ENCODE measurements at places on chromosomes 11 and 22. TPM values are rescaled to one million over a fixed set of nuclear protein-coding genes. Genes with fewer than 3 reads are reported as not detected.
A peak's percentile ranks its signal among the peaks of the same experiment; 100 is the strongest.

MAP6 gene
- 0.05 TPM for total RNA-seq

DNA sequence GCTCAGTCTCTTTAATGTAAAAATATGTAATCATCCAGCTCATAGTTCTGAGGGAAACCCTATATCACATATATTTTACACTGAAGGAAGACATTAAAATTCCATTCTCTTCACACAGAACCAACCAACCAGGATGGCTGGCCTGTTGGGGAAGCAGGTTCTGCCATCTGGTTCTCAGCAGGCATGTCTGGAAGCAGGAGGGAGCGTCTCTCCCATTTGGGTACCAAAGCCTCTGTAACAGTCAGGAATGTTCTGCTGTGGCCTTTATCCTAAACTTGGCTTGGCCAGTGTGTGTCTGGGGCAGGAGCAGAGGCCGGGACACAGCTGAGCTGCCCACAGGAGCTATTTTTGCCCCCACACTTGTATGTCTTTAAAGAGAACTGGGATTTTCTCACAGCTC, 29.2 kb downstream of the SGSM3 start:
- peak; percentile 89 for DNase-seq

DNA sequence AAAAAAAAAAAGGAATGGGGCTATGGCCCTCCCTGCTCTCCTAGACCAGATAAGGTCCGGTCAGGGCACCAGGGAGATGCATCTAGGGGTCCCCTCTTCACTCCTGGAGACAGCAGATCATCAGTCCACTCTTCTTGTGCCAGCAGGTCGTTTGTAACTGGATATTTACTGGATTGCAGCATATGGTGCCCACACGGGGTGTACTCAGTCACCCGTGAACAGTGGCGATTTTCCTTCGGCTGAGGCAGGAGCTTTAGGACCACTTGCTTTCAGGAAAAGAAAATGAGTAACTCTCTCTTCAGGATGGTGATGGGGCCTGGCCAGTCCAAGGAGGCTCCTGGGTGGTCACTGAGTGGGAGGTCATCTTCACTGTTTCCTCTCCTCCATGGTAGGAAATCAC, 38.3 kb upstream of the RAB1B start:
- DNase-seq = no peak

DNA sequence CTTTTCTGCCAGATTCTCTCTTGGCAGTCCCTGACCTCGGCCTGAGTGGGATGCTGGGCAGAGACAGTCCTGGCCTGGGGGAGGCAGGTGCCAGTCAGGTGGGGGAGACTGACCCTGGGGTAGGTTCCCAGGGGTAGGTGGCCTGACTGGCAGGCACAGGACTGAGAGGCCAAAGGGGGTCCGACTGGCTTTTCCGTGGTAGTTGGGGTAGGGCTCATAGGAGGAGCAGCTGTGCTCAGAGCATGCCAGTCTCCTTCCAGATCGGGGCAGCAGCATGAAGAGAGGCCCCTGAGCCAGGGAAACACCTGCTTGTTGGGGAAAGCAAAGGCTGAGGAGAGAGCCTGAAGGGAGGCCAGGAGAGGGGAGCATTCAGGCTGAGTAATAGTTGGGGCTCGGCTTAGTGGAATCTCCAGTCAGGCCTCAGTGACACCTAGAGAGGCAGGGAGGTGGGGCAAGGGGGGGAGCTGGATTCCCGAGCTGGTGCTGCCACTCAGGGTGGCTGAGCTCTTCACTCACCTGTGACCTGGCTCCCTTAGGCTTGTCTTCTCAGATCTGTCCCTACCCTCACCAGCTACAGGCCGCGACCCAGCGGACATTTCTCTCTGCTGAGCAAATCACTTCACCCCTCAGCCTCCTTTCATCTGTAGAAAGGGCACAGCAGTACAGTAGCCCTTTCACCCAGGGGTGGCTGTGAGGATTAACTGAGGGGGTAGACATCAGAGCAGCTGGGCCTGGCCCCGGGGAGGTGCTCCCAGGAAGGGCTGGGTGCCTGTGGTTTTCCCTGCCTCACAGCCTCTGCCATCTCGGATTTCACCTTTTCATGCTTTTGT, 26.2 kb downstream of the MCM5 start:
- peak; percentile 90 for DNase-seq

GRCh38 chr11:124725719-124726105, 14.0 kb upstream of the NRGN start:
- DNase-seq = peak; percentile 44

DNA sequence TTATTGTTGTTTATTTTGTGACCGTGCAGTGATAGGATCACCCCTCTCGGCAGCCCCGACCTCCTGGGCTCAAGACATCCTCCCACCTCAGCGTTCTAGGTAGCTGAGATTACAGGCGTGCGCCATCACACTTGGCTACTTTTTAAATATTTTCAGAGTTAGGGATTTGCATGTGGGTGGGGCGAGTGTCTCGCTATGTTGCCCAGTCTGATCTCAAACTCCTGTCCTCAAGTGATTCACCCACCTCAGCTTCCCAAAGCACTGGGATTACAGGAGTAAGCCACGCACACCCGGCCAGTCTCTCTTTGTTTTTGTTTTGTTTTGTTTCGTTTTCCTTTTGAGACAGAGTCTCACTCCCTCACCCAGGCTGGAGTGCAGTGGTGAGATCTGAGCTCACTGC, 1.2 kb upstream of the INTS5 start:
- DNase-seq = no peak

DNA sequence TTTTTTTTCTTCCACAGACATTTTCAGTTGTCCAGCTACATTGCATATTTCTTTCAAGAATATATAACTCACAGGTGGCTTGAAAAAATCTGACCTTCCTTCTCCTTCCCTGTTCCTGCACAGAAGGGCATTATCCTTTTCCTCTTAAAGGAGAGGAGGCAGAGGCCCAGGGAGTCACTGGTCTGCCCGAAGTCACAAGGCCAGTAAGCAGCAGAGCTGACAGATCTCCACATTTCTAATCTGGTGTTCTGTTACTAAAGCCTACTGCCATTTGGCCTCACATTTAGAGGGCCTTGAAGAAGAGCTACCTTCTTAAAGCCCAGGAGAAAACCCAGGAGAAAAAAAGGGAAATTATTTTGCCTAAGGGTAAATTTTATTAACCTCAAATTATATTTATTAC, 12.3 kb downstream of the ENDOD1 start:
- DNase-seq = peak; percentile 48

DNA sequence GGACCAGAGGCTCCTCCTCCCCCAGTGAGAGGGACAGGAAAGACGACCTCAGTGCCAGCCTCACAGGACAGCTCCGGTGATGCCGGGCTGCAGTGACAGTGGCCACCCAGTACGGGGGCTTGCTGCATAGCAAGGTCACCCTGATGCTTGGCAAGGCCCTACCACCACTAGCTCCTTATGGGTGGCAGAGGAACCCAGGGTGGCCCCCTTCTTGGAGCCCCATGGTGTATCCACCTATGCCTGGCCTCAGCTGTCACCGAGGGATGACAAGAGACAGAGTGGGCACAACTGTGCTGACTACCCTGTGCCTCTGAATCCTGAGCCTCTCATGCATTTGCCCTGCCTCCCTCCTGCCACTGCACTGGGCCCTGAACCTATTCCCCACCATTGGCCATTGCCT, 809.2 kb downstream of the TBC1D22A start:
- DNase-seq = no peak

ELMOD1 gene
- 9.3 TPM for total RNA-seq

DNA sequence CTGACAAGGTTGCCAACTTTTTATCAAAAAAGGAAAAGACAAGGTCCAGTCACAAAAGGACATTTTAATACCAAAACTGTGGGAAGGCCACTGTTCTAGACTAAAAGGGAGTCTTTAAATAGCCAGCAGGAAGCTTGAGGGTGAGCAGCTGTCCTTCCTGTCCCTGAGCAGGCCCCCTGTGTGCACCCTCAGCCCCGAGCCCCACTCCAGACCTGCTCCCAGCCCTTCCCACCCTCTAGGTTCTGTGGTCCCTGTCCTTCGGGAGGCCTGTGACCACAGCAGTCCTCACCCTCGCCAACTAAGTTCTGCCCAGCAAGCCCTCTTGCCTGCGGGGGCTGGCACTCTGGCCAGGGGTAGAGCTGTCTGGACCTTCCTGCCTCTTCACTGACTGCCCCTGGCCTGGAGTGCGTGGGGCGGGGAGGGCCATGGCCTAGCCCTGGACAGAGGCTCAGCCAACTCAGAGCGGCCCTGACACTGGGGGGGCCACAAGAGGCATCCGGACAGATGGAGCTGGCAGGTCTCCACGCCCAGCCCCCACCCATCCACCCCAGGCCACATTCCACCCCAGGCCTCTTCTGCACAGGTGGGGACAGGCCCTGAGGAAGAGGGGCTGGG, 1.6 kb upstream of the PLXNB2 start:
- peak; percentile 82 for DNase-seq

KMT2A gene
- 25.0 TPM for total RNA-seq

GRCh38 chr22:38021206-38021605, 36.0 kb upstream of the PICK1 start:
- DNase-seq = peak; percentile 86

DNA sequence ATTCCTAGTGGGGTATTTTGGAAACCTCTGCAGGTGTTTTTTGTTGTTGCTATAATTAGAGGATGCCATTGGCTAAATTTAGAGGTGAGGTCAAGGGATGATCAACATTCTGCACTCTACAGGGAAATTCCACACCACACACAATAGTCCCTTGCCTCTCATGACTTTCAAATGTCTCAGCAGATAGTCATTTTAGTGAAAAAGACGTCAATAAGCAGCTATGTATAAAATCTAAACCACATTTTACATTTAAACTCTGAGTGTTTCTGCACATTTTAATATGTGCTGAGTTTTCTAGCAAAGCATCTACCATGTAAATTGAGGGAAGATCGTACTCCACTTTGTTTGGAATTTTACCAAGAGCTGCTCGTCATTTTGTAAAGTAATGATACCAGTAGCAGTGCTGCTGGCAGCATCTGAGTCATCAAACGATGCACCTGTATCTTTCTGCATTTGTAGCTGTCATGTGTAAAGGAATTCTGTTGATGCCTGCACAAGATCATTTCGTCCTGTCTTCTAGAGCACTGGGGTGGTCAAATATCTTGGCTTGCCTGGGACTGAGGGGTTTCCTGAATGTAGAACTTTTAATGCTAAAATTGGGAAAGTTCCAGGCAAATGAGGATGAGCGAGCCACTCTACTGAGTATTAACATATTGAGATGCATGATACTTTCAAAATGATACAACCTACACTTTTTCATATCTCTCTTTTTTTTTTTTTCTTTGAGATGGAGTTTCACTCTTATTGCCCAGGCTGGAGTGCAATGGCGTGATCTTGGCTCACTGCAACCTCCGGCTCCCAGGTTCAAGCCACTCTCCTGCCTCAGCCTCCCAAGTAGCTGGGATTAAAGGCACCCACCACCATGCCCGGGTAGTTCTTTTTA, 414.5 kb upstream of the SYN3 start:
- peak; percentile 35 for DNase-seq

DNA sequence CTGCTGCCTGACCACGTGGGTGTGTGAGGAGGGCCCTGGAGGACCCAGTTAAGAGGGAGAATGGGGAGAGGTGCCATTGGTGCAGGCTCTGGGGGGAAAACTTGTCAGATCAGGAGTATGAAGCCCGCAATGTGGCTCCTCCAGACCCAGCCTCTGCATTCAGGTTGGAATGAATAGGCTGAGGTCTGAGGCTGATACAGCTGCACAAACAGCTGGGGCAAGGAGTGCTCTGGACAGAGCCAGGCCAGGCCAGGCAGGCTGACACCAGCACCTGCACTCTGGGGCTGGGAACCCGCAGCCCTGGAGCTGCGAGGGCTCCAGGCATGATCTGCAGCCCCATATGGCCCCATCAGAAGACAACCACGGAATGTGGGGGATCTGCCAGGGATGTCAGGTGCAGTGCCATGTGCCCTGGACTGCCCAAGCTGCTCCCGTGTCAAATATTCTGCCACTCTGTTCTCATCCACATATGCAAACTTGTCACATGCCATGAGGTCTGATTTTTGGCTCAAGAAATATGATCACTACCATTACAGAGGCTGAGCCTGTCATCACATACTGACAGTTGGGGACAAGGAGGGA, 27.2 kb upstream of the KCNJ11 start:
- peak; percentile 92 for DNase-seq

PNPLA5 gene
- not detected for total RNA-seq

DNA sequence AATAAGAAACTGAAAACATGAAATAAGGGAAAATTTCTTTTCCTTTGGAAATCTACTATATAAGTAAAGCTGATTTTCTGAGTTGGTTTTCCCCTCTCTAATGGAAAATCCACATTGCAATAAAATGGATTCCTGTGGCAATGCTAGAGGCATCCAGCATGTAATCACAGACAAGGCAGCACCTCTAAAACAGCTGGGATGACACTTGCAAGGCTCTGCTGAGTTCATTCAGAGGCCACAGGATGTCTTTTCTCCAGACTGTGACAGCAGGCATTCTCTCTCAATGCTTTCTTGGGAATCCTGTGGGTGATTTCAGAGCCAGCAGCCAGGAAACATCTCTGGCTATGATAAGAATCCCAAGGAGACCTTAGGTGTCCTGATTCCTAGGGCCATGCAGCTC, 201.3 kb upstream of the BLID start:
- DNase-seq = peak; percentile 48

DNA sequence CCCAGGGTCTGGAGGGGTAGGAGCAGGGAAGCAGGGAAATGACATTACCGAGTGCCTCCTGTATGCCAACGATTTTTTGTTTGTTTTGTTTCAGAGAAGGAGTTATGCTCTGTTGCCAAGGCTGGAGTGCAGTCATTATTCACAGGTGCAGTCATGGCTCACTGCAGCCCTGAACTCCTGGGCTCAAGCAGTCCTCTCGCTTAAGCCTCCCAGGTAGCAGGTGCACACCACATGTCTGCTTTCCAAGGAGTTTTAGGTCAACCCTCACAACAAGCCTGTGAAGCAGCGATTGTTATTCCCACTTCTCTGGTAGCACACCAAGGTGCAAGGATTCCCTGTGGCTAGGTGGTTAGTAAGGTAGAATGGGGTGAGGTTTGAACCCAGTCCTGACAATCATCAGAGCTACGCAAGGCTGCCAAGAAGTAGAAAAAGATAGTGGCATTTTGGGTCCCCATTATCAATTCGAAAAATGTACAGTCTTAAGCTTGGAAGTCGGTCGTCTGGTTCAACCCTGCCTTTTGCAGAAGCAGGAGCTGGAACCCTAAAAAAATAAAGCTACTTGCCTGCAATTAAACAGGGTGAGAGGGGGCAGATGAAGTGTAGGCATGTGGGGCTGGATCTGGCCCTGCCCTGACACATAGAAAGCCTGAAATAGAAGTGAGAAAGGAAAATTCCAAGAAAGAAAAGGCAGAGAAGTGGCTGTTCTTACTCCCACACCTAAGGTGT, 9.1 kb downstream of the UCP3 start:
- DNase-seq = no peak

- DNase-seq = no peak
Observed at GRCh38 chr22:26016916-26017315, 152.3 kb upstream of the SEZ6L start.

INPP5J gene
- 0.57 TPM for total RNA-seq

- DNase-seq = no peak
Observed at GRCh38 chr11:82765466-82766034, 31.9 kb upstream of the FAM181B start.

ANO9 gene
- 0.42 TPM for total RNA-seq

HEPN1 gene
- not detected for total RNA-seq

CNGA4 gene
- not detected for total RNA-seq

MOGAT2 gene
- not detected for total RNA-seq

PHOX2A gene
- total RNA-seq = not detected
